ENCODE measurements at places on chromosomes 3 and 15.

DNA sequence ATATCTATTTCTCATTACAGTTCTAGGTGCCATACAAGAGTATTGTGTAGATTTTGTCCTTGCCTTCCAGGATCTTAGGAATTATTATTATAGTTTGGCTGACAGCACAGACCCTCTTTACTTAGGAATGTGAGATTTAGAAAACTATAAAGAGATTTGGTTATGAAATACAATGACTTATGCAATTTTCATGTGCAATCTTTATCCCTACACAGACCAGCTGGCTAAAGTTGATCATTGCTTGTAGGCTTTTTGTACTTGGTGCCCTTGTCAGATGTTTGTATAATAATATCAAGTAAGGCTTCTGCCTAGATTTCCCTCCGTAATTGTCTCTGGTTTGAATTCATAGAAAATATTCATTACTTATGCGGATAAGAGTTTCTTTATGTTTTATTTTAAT lies 174.5 kb upstream of the GAP43 start:
- no peak for DNase-seq

DNA sequence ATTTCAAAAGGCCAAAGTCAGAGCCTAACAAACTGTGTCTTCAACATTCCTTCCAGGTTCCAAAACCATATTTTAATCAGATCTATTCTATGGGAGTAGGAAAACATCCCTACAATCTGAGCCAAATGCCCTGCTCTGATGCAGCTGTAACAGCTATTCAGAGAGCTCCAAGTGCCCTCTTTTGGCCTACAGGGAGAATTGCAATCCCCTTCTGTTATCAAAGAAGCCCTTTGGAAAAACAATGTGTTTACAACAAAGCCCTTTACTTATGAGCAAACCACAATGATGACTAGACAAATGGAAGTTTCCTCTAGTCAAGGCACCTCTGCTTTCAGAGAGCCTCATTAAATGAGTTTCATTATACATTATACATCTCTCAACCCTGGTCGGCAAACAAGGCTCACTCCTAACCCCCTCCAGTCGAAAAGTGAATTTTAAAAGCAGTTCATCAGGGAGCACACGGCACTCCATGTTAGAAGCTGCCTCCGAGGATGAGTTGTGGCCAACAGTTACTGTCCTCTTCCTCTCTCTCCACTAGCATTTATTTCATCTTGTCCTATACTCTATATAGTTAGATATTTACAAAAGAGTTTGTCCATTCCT lies 42.6 kb upstream of the TMCO5A start:
- no peak for DNase-seq

DNA sequence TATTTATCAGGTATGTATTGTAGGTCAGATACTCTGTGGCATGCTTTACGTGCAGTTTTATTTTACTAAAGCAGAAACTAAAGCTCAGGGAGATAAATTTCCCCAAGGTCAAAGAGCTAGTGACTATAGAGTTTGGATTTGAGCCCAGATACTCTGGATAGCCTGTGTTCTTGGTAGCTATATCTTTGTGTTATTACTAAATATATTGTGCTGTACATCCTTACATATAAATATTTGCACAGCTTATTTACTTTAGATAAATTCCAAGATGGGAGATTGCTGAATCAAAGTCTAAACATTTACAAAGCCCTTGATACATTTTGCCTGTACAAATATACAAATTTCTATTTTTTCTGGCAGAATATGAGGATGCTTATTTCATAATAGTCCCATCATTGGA lies 660.9 kb upstream of the NAALADL2 start:
- no peak for DNase-seq

DNA sequence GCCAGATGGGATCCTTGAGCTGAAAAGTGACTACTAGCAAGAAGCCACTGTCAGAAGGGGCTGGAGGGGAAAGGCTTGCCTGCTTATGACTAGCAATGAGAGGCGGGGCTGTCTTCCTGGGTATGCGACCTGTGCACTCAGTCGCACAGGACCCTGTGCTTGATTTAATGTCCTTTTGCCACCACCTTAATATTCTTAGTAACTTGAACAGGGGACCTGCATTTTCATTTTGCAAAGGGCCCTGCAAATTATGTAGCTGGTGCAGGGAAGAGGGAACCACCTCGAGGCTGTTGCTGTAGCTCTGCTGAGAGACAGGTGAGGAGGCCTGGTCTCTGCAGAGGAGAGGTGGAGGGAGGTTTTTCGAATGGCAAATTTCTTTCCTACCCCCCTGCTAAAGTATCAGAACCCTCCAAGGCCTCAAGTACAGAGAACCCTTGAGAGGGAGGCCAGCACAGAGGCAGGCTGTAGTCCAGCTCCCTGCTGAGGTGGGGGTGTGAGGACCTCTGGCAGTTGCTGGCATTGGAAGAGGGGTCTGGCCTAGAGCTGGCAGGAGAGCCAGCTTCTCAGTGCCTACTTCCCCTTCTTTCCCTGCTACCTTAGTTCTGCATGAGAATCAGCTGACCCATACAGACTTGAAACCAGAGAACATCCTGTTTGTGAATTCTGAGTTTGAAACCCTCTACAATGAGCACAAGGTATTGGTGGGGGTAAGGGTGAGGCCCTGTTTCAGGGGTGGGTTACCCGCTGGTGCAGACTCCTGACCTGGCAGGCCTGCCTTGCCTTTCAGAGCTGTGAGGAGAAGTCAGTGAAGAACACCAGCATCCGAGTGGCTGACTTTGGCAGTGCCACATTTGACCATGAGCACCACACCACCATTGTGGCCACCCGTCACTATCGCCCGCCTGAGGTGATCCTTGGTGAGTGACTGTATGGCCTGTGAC lies 11.4 kb downstream of the CLK3 start:
- no peak for DNase-seq

DNA sequence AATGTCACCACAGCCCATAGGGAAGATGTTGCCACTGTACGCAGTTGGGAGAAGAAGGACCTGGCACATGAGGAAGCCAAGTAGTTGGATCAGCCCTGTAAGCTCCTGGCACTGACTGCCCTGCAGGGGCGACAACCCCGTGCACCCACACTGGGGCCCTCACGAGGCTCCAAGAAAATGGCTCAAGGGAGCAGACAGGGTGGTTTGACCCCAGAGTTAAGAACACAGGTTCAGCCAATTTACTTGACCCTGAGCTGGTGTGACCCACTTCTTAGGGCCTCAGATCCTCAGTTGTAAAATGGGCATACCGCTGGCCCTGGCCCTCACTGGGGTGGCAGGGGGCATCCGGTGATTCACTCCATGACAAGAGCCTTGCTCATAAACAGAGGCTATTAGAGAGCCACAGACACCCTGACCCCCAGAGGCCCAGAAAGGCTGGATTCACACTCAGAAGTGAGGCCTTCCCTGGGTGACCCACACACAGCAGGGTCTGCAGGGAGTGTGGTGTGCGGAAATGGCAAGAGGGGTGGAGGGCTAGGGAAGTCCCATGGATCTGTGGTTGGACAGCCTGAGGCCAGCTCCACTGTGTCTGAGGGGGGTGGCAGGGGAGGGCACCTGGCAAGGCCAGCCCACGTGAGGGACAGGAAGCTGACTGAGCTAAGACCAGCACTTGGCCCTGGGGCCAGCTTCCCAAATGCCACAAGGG lies 1.7 kb upstream of the HHATL start:
- DNase-seq, result no peak

DNA sequence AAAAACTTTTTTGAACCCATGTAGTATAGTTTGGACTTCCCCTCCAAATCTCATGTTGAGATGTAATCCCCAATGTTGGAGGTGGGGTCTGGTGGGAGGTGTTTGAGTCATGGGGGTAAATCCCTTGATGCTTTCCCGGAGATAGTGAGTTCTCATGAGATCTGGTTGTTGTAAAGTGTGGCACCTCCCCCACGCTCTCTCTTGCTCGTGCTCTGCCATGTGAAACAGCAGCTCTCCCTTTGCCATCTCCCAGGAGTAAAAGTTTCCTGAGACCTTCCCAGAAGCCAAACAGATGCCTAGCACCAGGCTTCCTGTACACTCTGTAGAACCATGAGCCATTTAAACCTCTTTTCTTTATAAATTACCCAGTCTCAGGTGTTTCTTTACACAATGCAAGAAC lies 16.0 kb upstream of the RNU6-1 start:
- no peak for DNase-seq

DNA sequence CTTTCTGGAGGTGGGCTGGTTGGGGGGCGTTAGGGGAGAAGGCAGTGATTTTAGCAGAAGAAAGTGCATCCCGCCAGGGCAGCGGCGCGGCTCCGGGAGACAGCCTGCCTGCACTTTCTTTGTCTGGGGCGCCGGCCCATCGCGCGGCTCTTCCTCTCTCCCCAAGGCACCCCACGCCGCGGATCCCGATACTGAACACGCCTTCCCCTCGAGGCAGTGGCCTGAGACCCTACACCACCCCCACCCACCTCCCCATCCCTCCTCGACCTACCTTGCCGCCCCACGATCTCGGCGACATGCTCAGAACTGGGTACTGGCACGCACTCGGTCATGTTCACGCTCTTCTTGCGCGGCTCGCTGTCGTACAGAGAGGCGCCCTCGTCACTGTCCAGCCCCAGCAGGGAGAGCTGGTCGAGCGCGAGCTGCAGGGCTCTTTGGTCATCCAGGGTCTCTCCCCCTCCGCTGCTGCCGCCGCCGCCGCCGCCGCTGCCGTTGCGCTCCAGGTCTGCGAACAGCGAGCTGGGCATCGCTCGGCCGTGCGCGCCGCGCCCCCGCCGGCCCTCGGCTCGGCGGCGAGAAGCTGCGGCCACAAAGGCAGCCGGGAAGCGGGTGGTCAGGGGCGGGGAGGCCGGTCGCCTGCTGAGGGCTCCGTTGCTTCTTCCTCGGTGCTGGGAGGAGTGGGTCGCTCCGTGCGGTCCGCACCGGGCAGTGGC lies 483 bp downstream of the MEX3B start:
- peak; percentile 9 for DNase-seq

DNA sequence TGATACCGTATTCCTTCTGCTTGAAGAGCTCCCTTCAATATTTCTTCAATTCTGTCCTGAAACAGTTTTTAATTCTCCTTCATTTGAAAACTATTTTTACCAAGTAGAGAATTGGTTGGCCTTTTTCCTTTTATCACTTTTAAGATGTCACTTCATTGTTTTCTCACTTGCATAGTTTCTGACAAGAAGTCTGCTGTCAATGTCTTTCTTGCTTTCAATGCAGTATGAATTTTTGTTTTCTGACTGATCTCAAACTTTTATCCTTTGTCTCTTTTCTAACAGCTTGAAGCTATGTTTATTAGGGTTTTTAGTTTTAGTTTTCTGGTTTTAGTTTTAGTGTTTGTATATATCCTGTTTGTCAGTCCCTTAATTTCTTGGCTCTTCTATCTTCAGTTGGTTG lies 364.8 kb upstream of the TPRG1 start:
- DNase-seq, result no peak

DNA sequence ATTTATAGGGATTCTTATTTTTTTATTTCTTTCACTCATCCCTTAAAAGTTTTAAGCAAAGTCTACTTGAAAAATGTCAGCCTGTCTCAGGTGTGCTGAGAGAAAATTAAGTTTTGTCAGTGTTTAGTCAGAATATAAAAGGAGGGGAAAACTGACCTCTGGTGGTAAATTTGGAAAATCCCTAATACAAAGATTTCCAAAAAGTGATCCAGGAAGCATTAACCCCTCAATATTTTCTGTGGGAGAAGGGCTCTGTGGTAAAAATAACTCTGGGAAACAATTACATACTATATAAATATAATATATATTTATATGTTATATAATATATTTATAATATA lies 41.0 kb upstream of the FRMD4B start:
- DNase-seq, result no peak

- DNase-seq, result no peak
These were observed 33.0 kb downstream of the BLM start for GRCh38 chr15:90750186-90750585.

DNA sequence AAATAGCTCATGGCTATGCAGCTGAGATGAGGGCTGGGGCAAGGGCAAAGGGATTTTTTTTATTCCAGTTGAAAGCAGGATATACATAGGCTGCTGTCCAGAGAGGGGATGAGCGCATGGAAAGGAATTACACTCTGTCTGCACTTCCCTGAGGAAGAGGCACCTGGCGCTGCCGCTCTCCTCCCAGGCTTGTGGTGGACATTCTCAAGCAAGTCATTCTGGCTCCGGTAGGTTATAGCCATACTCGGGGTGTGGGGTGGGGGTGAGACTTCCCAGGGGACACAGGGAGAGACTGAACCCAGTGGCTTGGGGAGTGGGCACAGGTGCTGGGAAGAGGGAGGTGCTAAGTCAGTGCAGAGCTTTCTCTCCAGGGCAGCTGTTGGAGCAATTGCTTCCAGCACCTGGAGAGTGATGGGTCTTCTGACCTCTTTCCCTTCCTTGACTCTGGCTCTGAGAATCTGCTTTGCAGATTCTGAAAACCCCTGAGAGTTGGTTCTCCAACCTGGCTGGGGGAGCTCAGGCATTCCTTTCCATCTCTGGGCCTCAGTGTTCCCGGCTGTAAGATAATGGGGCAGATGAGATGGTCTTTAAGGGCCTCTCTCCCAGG lies 24.3 kb downstream of the CYP8B1 start:
- DNase-seq, result no peak

GRCh38 chr15:37929238-37929637 lies 5.2 kb upstream of the TMCO5A start:
- DNase-seq, result no peak

DNA sequence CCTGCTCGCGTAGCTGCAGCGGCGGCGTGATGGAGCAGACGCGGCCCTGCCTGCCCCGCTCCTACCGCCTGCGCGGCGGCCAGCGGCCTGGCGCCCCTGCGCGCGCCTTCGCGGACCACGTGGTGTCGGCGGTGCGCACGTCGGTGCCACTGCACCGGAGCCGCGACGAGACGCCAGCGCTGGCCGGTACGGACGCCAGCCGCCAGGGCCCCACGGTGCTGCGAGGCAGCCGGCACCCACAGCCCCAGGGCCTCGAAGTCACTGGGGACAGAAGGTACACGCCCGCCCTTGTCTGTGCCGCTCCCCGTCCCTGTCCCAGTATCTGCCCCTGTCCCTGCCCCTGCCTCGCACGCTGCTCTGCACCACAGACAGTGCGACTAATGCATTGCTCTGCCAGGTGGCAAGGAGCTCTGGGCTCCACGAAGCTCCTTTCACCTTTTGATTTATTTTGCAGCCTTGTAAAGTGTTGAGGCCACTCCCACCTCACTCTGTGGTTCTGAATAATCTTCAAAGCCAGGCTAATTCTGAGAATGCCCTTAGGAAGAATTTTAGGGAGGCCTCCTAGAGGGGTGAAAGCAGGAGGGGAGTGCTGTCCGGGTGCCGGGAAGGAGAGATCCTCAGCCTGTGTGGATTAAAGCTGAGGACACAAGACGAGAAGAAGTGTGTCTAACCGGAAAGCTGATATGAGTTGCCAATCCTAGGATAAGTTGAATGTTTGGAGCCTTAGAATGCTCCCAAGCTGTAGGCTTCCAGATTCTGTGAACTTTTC lies 100.0 kb downstream of the THSD4 start:
- DNase-seq, result no peak

DNA sequence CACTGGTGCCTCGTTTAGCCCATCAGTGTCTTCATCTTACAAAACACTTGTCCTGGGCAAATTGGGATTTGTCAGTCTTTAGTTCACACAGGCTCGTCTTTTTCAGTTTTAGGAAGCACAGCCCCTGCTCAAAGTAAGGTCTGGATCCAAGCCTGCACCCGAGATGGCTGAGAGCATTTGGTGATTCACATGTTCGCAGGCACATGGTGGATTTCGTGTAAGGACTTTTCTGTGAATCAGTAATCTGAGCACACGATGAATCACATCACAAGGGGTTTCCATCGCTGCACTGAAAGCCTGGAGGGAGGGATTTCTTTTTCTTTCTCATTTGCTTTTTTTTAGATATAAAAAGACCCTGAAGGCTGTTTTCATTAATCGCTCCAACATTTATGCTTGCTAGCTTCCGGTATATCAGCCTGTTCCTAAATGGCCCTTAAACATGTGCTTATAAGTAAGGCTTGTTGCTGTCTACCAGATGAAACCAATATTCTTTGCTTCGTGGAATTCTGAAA lies 435.6 kb upstream of the ATP10A start:
- DNase-seq, result no peak

Data from PC-9 (cell line).